ENCODE measurements at places on chromosomes 13 and 19.

DNA sequence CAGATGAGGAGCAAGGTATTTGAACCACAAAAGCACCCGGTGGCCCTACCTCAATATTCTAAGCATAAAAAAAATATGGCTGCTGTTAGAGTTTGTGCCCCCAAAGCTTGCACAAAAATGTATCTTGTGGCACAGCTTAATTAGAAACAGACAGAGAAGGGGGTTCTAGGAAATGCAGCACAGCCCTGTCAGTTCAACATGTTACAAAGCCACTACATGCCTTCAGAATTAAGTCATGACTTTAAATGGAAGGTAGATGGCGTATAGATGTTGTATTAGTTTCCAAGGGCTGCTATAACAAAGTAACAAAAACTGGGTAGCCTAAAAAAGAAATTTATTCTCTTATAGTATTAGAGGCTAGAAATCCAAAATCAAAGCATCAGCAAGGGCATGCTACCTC is 703.8 kb downstream of the DIAPH3 start:
- DNase-seq, result peak; percentile 34

DNA sequence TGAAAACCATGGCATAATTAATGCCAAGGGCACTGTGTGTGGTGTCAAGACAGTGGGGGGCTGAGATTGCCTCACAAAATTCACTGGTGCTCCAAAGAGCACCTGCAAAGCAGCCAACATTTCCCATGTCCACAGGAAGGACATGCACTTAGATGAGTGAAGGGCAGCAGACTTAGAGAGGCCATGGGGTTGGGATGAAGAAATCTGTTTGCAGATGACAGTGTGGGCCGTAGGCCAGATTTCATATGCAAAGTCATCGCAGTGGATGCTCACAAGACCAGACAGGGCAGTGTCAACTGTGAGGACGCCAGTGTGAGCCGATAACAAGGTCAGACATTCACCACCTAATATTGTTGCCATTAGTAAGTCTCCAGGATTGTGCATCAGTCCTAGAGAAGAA is 773.4 kb downstream of the EFNB2 start:
- DNase-seq, result no peak

DNA sequence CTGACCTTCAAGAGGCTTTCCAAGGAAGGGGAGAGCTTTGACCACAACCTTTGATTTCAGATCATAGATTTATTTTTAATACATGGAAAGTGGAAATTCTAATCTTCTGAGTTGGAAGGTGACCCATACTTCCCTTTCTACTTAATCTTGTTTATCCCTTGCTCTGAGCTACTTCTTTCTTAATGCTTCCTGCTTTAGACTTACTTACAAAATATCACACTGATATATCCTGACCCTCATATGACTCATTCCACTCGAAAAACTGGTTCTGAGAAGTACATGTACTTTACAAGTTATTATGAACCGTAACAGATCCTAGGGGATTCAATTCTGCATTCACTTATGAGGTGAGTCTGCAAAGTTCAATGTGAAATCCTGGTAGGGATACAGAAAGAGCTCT is 76.2 kb upstream of the IRS2 start:
- no peak for DNase-seq

DNA sequence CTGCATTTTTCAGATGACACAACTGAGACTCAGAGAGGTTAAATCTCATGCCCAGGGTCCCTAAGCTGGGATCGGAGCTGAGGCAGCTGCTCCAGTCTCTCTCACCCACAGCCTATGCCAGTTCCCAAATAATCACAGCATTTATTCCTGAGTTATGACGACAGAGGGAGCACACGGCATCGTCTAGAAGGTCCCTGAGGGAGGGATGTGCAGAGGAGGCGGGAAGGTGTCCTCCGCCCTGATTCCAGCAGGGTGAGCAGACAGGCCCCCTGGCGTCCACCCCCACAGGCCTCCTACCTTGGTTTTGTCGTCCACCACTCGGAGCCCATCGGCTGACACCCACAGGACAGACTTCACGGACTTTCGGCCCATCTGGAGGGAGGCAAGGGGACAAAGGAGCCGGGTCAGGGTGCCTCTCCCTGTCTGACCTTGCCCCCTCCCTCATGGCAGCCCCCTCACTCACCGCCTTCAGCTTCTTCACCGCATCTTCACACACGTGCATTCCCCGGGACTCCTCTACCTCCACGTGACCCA is 8.0 kb downstream of the NUMBL start:
- no peak for DNase-seq

DNA sequence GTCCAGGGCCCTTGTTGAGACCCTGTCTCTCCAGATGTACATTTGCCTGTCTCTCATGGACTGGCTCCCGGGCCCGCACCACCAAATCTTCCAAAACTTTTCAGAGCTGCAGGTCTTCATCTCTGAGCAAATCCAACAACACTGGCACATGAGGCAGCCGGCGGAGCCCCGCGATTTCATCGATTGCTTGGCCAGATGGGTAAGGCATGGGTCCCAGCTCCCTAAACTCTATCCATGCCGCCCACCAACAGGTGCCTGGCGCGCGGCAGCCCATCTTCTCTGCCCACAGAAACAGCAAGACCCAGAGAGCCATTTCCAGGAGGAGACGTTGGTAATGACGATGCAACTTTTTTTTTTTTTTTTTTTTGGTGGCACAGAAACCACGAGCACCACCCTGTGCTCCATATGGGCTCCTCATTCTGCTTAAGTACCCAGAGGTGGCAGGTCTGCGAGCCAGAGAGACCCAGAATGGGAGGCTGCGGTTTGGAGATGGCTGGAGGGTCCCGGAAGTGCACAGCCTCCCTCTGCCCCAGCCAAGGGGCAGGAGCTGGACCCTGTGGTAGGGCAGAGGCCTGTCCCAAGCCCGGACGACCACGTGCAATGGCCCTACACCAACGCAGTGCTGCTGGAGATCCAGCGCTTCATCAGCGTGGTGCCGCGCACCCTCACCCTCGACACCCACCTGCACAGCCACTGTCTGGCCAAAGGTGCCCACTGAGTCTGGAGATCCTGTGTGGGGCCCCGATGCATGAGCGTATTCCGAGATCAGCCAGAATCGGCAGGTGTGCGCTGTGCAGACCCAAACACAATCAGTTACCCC is 22.6 kb downstream of the CYP2F1 start:
- DNase-seq, result peak; percentile 67

DNA sequence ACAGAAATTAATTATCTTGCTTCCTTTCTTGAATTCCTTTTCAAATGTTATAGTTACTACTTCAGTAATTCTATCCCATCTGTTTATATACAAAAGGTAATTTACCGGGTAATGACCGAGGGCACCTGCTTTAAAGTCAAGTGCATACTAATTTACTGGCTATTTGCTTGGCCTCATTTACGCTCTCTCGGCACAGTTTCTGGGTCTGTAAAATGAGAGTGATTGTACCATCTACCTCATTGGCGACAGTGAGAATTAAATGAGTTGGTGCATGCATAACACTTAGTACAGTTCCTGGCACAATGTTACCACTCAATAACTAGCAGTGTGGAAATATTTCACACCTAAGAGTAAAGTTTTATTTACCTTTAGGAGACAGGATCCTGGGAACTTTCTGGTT is 111.6 kb downstream of the GGACT start:
- DNase-seq, result no peak

- no peak for DNase-seq
Observed at GRCh38 chr13:42893214-42893671, 98.8 kb downstream of the EPSTI1 start.

DNA sequence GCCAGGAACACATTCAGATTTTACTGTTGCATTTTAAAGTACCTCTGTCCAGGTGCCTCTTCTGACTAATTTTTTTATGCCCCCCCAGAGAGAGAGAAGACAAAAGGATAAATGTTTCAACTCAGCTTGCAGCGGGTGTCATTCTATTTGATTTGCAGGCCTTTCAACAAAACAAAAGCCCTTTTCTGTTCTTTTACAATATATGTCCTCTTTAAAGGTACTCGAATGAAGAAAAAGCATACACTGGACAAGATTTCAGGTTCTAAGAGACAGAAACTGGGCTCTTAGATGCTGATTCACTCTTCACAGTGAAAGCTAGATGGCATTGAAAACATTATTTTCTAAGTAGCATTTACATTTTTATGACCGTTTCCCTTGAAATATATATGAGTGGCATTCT is 2.9 kb upstream of the FRY start:
- DNase-seq, result no peak

DNA sequence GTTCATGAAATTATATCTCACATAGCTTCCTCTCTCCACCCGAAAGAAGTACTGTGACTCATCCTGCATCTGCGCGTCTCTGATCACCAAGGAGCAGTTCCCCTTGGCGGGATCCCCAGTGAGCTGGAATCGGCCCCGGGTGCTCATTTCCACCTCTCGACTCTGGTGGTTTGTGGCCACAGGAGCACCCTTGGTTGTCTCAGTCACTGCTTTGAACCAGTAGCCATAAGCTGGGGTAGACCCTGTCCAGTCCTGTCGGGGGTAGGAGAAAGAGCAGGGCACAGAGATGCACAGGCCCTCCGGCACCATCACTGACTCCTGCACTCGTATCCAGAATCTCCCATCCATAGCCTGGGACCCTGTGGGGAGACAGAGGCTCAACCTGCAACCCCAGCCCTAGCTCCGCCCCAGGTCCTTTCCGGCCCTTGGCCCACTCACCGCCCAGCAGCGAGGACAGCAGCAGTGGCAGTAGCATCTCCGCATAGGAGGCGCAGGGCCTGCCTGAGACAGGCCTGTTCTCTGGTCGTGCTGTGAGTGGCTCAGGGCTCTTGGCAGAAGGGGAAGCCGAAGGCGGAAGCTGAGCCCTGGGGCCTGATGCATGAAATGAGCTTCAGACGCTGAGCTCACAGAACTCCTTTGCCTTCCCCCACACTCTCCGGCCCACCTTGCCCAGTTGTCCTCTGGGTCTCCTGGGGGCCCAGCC is at the start of gene SIGLEC10:
Gene SIGLEC10 (minus strand): TSS at position 536 of the 703 bp plus-strand sequence. CDS start 61 bp downstream, at position 475.
- DNase-seq, result peak; percentile 93

- no peak for DNase-seq
Observed at GRCh38 chr13:106401081-106401480, 134.4 kb downstream of the EFNB2 start.

GRCh38 chr13:106484084-106484483 is 51.4 kb downstream of the EFNB2 start:
- DNase-seq, result no peak

- DNase-seq, result peak; percentile 4
Observed at GRCh38 chr13:60887711-60888110, 490.7 kb downstream of the TDRD3 start.

- DNase-seq, result no peak
Observed at GRCh38 chr19:17685451-17686022, 2.6 kb downstream of the UNC13A start.

DNA sequence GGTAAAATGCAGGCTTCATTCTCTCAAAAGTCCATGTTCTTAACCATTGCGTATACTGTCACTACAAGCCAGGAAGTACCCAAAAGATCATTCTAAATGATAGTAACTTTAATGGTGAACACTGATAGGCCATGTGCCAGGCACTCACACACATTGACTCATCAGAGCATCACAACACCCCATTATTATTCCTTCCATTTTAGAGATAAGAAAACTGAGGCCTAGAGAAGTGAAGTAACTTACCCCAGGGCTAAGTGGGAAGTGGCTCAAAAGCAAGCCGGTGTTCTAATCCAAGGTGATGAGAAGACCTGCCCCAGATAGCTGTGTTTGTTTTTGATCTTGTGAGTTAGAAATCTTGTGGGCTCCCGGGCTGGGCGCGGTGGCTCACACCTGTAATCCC is 1.4 kb upstream of the PHLDB3 start:
- DNase-seq, result peak; percentile 78

- DNase-seq, result no peak
Observed at GRCh38 chr19:1164684-1165531, 9.2 kb downstream of the SBNO2 start.

DNA sequence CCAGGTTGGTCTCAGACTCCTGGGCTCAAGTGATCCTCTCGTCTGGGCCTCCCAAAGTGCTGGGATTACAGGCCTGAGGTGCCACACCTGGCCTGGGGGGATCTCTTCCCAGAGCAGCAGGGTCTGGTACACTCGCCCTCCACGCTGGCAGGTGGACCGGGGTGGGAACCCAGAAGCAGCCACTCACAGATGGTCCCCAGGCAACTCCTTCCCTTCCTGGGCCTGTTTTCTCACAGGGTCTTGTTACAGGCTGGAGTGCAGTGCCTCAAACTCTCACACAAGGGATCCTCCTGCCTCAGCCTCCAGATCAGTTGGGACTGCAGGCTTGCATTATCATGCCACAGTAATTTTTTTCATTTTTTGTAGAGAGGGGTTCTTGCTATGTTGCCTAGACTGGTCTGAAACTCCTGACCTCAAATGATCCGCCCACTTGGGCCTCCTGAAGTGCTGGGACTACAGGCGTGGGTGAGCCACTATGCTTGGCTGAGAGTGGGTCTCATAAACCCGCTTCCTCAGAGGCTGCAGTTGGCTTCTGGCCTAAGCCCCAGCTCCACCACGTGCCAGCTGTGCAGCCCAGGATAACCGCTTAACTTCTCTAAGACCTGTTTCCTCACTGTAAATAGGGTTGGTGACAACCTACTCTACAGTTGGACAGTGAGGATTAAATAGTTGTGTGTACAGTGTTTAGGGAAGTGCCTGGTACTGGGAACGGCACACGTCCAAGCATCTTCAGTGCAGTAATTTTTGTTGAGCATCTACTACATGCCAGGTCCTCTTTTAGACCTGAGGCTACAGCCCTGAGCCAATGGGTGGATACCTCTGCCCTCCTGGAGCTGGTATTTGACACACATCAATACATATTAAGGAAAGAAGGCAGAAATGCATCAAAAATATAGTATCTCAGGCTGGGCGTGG is 871 bp upstream of the CCER2 start:
- peak; percentile 72 for DNase-seq

DNA sequence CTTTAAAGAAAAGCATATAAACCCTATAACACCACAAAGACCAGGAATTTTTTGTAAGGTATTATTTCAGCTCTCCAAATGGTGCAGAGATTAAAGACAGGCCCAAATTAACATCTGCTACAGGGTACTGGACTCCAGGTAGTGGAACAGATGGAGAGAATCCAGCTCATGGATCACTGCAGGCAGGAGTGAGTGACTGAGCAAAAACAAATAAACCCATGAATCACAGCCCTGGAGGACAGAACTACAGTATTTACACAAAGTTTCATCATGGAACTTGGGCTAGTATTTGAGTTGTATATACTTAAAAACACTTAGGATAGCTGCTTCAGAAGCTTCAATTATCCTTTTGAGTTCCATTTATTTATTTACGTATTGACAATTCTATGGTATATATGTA is 132.8 kb upstream of the SPRY2 start:
- no peak for DNase-seq

DNA sequence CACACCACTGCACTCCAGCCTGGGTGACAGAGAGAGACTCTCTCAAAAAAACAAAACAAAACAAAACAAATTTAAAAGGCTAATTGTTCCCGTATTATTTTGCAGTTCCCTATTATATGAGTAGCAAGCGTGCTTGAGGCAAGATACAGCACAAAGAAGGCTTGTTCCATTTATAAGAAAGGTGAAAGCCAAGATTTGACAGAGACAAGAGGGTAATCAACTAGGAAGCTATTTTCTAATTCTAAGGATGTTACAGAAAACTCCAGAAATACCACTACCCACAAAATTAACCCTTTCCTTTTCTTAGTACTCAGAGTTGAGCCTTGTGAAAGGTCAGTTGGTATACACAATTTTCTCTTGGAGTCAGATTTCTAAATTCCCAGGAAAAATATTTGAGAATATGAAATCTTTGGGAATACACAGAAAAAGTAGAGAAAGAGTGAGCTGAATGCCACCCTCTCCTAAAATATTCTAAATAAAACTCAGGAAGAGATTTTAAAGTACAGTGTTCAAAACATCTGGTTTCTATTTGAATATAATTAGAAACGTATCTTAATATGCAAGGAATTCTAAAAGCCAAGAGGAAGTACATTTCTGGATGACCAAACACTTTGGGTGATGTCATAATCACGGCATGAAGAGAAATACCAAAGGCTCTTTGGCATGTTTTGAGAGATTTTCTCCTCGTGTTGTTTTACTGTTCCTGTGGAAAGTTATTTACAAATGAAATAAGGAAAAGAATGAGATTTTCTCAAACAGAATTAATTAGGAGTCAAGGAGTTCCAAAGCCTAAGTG is 63.0 kb upstream of the FLT1 start:
- DNase-seq, result no peak
